ENCODE measurements at places on chromosomes 3 and 15.
A peak's percentile ranks its signal among the peaks of the same experiment; 100 is the strongest.

DNA sequence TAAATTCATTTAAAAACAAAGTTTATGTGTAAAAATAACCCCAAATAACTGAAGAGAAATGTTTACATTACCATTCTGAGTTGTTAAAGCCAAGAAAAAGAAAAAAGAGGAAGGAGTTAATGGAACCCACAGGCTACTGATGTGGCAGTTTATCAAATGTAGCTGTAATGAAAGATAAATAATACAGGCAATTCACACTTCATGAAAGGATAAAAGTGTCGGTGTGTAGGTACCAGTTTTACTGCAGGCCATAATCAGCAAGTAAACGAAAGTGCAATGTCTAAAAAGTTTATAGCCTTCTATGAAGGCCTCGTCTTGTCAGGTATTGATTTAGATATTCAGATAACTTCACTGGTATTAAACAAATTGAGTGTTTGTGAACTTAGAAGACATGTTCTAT, 164.6 kb downstream of the DPH6 start:
- DNase-seq: no peak

DNA sequence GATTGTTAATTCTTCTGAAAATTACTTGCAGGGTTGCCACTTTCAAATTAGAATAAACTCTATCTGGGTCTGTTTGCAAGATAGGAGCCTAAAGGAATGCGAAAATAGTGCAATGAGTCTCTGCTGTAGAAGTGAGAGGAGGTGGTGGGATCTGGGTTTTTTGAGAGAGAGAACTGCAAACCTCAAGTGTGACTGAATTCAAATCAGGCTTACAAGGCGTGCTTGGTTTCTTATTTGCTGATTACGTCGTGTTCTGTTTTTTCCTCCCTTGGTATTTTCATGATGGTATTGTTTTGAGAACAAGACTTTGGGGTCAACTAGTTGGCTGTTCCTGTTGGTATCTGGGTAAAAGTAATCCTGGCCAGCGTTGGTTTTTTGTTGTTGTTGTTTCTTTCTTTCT, 490.9 kb upstream of the CFAP20DC start:
- DNase-seq: no peak

GRCh38 chr15:41506796-41507341, 6.8 kb downstream of the LTK start:
- DNase-seq: no peak

- no peak for DNase-seq
Measured at GRCh38 chr3:127320529-127321121, 32.8 kb upstream of the PRR20G start.

GRCh38 chr15:80455668-80456442, 51.7 kb downstream of the ARNT2 start:
- DNase-seq: no peak

DNA sequence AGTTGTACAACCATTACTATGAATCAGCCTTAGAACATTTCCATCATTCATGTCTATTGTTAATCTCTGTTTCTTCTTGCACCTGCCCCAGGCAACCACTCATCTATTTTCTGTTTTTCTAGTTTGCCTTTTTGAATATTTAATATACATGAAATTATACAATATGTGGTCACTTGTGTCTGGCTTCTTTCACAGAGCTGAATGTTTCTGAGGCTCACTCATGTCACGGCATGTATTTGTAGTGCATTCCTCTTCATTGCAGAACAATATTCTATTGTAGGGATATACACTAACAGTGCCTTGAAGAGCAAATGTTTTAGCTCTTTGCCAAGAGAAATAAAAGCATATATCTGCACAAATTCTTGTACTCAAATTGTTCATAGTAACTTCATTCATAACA, 32.9 kb downstream of the CERS3 start:
- DNase-seq: no peak

DNA sequence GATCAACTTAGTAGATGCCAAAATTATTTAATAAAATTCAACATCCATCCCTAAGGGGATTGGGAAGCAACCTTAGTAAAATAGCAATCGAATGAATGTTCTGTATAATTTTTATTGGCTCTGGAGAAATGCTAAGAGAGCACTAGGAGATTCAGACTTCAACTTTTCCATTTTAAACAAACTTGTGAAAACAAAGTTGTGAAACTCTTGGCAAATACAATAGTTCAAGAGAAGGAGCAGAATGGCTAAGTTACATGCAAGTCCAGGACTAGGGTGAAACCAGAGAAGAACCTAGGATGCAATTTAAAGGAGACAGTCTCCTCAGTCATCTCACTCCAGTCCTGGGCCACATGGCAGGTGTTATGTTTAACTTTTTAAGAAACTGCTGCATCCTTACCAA, 16.7 kb upstream of the ZNF280D start:
- no peak for DNase-seq

- no peak for DNase-seq
Measured at GRCh38 chr15:64740311-64741170, 34.8 kb downstream of the RBPMS2 start.

- no peak for DNase-seq
Measured at GRCh38 chr3:17182166-17182565, 297.4 kb downstream of the PLCL2 start.

DNA sequence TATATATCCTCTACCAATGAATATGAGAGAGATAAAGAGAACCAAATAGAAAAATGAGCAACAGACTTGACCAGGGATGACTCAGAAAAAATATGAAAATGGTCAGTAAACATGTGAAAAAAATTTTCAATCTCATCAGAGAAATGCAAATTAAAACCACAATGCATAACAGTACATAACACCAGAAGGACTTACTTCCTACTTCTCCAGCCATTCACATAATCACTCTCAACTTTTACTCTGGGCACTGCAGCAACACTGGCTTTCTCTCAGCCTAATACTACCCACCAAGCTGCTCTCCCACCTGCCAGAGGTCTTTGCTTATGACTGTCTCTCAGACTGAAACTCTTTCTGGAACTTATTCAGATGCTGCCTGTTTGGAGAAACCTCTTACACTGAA, 49.4 kb downstream of the DPH6 start:
- DNase-seq: no peak

GRCh38 chr3:188439080-188439479, 285.1 kb downstream of the LPP start:
- peak; percentile 10 for DNase-seq

- DNase-seq: no peak
Measured at GRCh38 chr15:100681335-100681746, 79.0 kb downstream of the ASB7 start.

- no peak for DNase-seq
Measured at GRCh38 chr3:185753354-185753753, 71.5 kb downstream of the IGF2BP2 start.

DNA sequence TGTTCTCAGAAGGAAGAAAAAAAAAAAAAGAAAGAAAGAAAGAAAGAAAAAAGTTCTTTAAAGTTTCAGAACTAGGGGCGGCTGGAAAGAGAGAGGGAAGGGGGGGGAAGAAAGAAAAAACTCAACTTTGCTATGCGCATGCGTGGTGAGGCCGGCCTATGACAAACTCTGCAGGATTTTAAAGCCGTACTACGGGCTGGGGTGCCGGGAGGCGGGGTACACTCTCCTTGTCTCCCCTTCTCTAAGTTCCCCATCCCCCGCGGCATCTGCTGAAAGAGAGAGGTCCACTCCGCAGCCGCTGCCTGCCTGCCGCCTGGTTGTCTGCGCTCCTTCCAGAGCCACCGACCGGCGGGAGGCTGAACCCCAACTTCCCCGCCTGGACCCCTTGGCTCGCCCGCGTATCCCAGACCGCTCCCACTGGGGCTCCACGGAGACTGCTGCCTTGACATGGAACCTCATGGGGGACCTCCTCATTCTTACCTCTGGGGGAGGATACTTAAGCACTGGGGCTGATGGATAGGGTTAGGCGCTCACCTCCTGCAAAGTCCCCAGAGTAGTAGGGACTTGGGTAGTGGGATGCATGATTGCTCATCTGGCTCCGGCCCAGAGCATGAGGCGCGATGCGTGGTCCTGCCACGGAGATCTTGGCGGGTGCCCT, 1.4 kb upstream of the WNT5A start:
- DNase-seq: no peak

DNA sequence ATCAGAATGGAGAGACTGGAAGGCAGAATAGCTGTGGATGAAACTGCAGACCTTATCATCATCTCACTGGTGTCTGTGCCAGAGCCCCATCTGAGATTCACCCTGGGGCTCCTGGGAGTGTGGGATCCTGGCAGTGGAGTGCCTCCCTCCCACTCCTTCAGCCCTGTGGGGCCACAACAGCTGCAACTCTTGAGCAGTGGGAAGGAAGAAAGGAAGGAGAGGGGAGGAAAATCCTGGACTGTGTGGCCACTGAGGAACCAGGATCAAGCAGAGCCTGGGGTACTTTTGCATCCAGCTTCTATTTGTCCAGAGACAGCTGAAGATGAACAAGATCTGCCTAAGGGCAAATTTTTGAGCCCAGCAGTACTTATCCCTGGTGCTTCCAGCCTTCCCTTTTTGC, 13.1 kb upstream of the ALDH1A2 start:
- DNase-seq: no peak

- no peak for DNase-seq
Measured at GRCh38 chr3:65828706-65829105, 210.0 kb downstream of the MAGI1 start.

All from stimulated activated CD8-positive, alpha-beta memory T cell treated with anti-CD3 and anti-CD28 coated beads, Interleukin-7, amount 100 ng/mL, for 48 hours (primary cell).